Natural killer cell treated with Interleukin-12 subunit alpha and Interleukin-12 subunit beta and Interleukin-15 and Interleukin-18, amount 100 ng/mL, for 72 hours (primary cell): ENCODE measurements at places on chromosomes 11 and 22. TPM values are rescaled to one million over a fixed set of nuclear protein-coding genes. Genes with fewer than 3 reads are reported as not detected.

Gene MCAT
- 11.6 TPM for total RNA-seq

Gene MS4A14
- 0.11 TPM for total RNA-seq

Gene SLC37A2
- total RNA-seq: 0.36 TPM

- DNase-seq: no peak
- no peaks in the 10 kb centered on the region for H3K27me3 ChIP-seq
- H3K27ac ChIP-seq: no peak overlapping the region
- no peaks in the 10 kb centered on the region for H3K36me3 ChIP-seq
- no peaks in the 10 kb centered on the region for H3K4me1 ChIP-seq
Observed at GRCh38 chr11:17179970-17180369, 27.8 kb downstream of the PIK3C2A start.

GRCh38 chr22:26674211-26675190, 17.1 kb downstream of the MIAT start:
- H3K27ac ChIP-seq: peak overlapping the region; percentile 99
- no peak for DNase-seq
- peak overlapping the region; percentile 97 for H3K4me3 ChIP-seq
- peaks cover 73% of the 10 kb centered on the region for H3K4me1 ChIP-seq
- H3K27me3 ChIP-seq: no peaks in the 10 kb centered on the region

DNA sequence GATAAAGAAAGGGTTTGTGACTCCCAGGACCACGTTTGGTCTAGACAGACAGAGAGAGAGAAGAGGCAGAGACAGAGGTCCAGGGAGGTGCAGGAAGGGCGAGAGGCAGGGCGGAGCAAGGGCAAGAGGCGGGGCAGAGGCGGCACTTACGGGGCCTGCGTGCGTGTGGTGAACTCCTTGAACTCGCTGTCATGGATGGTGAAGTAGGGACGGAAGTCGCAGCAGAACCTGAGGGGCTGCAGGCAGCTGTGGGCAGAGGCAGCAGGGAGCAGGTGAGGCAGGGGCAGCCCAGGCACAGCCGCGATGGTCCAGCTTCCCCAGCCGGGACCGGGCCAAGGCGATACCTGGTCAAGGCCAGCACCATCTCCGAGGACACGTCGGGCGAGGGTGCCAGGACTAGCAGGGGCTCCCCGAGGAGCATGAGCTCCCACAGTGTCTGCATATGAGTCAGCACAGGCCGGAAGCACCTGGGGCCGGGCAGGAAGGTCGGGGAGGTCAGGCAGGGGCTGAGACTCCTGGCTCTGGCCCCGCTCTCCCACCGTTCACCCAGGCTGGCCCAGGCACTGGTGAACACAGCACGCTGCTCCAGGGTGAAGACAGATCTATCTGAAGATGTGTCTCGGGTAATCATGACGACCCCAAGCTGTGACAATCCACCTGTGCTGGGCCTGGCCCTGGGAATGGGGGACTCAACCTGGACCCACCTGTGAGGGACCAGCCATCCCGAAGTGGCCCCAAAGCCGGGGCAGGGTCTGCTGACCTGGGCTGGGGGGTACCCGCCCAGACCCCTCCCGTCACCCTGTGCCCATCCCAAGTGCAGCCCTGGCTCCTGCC, 7.2 kb upstream of the PLXNB2 start:
- H3K36me3 ChIP-seq: no peaks in the 10 kb centered on the region
- H3K4me3 ChIP-seq: peak overlapping the region; percentile 90
- DNase-seq: peak; percentile 85
- peak overlapping the region; percentile 75 for H3K27ac ChIP-seq
- no peaks in the 10 kb centered on the region for H3K27me3 ChIP-seq

GRCh38 chr11:118434553-118435289, 1.6 kb upstream of the KMT2A start:
- H3K36me3 ChIP-seq: no peaks in the 10 kb centered on the region
- peak overlapping the region; percentile 97 for H3K27ac ChIP-seq
- peaks cover 28% of the 10 kb centered on the region for H3K4me1 ChIP-seq
- H3K27me3 ChIP-seq: no peaks in the 10 kb centered on the region
- H3K4me3 ChIP-seq: peak overlapping the region; percentile 87
- DNase-seq: peak; percentile 66

GRCh38 chr11:37811349-37811748, 1213.3 kb upstream of the RAG2 start:
- DNase-seq: no peak
- H3K27me3 ChIP-seq: no peaks in the 10 kb centered on the region
- H3K4me1 ChIP-seq: no peaks in the 10 kb centered on the region
- H3K4me3 ChIP-seq: no peak overlapping the region
- H3K36me3 ChIP-seq: peaks cover 1% of the 10 kb centered on the region

DNA sequence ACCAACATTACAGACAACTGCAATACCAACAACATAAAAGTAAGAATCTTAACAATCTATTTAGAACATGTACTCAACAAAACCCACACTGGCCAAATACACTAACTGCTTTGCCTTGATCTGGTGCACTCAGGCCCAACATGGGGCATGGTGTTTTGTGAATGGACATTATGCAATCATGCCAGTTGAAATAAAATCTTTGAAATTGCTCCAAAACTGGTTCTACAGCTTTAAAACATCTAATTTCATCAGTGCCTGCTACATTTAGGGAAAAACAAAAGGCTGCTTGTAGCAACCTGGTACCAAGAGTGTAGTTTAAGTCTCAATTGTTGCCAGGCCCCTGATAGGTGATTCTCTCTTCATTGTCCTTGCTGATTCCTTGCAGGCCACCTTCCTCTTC, 3.3 kb upstream of the CTR9 start:
- H3K36me3 ChIP-seq: peaks cover 4% of the 10 kb centered on the region
- no peak overlapping the region for H3K27ac ChIP-seq
- DNase-seq: no peak

DNA sequence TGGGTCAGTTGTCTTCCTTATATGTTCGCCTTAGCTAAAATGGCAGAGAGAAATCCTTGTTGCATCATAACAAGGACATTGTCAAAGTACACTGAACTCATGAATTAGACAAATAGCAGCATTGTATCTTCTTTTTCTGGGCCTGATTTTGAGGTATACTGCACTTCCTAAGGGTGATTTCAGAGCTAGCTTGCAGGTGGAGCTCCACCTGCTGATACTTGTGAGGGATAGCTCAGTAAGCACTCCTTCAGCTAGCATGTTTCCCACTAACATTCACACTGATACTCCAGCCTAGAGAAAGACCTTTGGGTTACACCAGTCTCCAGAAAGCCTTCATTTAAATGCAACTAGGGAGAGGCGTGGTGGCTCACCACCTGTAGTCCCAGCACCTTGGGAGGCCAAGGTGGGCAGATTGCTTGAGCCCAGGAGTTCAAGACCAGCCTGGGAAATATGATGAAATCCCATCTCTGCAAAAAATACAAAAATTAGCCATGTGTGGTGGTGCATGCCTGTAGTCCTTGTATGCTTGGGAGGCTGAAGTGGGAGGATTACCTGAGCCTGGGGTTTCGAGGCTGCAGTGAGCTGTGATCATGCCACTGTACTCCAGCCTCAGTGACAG, 29.8 kb downstream of the JAM3 start:
- H3K36me3 ChIP-seq: no peaks in the 10 kb centered on the region
- H3K27me3 ChIP-seq: peaks cover 12% of the 10 kb centered on the region
- no peak for DNase-seq

GRCh38 chr11:128733440-128734102, 39.7 kb downstream of the FLI1 start:
- DNase-seq: no peak
- no peaks in the 10 kb centered on the region for H3K27me3 ChIP-seq
- peak overlapping the region; percentile 94 for H3K4me3 ChIP-seq
- peak overlapping the region; percentile 99 for H3K27ac ChIP-seq

DNA sequence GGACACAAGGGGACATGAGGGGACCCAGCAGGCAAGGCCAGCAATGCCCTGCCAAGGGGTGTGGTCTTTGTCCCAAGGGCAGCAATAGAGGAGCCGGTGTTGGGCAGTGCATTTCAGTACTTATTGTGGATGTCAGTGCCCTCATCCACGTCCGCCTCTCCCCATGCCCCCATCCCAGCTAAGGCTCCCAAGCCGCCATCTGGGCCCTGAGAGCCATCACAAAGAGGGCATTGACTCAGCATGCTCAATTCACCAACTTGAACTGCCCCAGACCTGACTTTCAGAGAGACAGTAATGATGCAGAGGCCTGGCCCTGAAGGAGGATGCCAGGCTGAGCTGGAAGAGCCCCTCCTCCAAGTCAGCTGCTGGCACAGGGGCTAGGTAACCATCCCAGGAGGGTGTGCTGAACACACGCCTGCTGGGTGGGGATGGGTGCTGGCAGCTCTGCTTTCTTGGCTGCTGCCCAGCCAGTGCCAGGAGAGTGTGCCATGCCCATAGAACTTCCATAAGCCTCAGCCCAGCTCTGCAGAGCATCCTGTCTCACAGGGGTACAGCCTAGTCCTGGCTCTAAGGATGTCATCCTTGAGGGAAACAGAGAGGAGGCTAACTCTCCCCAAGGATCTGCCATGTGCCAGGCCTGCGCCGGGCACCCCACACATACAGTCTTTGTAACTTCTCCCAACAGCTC, 46.5 kb downstream of the PDE2A start:
- H3K36me3 ChIP-seq: no peaks in the 10 kb centered on the region
- H3K4me1 ChIP-seq: no peaks in the 10 kb centered on the region
- H3K27me3 ChIP-seq: no peaks in the 10 kb centered on the region
- no peak for DNase-seq

- no peaks in the 10 kb centered on the region for H3K4me1 ChIP-seq
- H3K4me3 ChIP-seq: no peak overlapping the region
- DNase-seq: no peak
- H3K27me3 ChIP-seq: no peaks in the 10 kb centered on the region
- H3K36me3 ChIP-seq: peaks cover 12% of the 10 kb centered on the region
Observed at GRCh38 chr11:84164728-84165127, 878.6 kb upstream of the CCDC90B start.
